Skeletal muscle cell (primary cell): ENCODE measurements at places on chromosomes 5 and 9.

- no peak for DNase-seq
Measured at GRCh38 chr9:31027678-31028077, 1356.8 kb upstream of the ACO1 start.

- no peak for DNase-seq
Measured at GRCh38 chr5:995318-995717, 13.3 kb upstream of the NKD2 start.

DNA sequence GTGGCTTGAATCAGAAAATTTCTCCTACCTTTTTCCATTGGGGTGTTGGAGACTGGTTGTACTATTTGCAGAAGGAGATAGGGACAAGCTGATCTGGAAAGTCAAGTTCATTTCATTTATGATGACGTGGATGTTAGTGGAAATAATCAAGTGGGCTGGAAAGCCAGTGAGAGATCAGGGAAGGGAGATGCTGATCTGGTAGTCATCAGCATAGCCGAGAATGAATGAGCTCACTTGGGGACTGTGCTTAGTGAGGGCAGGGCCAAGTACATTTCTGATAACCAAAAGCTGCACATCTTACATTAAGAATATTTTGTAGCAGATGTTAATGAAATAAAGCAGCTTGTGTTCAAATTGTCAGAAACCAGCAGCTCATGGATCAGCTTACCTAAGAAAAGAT, 12.1 kb downstream of the MAN2A1 start:
- no peak for DNase-seq

GRCh38 chr9:113785334-113785733, 90.8 kb upstream of the ZNF618 start:
- DNase-seq, result no peak

- DNase-seq, result no peak
Measured at GRCh38 chr5:86526811-86527348, 90.9 kb upstream of the COX7C start.

GRCh38 chr9:32384364-32385151, at the start of gene ACO1:
Gene ACO1, plus strand, starts transcription at chr9:32384643. Its CDS starts 20,864 bp downstream, at chr9:32405507.
- peak; percentile 39 for DNase-seq
